ENCODE measurements at places on chromosomes 13 and 19. TPM values are rescaled to one million over a fixed set of nuclear protein-coding genes. Genes with fewer than 3 reads are reported as not detected.

The OSCAR gene
- total RNA-seq, result not detected

GRCh38 chr19:16590876-16591802 is 18.9 kb upstream of the SLC35E1 start:
- no peak for ATAC-seq

The GARIN5A gene
- total RNA-seq, result not detected

The PTPRS gene
- 243 TPM for total RNA-seq

The IRGC gene
- not detected for total RNA-seq

DNA sequence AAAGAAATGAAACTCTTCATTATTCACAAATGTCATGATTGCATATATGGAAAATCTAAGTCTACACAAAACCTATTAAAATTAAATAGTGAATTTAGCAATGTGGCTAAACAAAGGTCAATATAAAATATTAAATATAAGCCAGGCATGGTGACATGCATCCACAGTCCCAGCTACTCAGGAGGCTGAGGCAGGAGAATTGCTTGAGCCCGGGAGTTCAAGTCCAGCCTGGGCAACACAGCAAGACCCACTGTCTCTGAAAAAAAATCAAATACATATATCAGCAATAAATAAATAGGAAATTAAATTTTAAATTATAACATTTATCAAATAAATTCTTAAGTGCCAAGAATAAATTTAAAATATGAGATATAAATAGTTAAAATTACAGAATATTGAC is 11.9 kb downstream of the PSMC4 start:
- ATAC-seq, result no peak

The AP2S1 gene
- 40.6 TPM for total RNA-seq

The ZNF442 gene
- total RNA-seq, result 2.3 TPM

- no peak for ATAC-seq
These were observed 20.6 kb downstream of the MIR17HG start for GRCh38 chr13:91368101-91368500.

DNA sequence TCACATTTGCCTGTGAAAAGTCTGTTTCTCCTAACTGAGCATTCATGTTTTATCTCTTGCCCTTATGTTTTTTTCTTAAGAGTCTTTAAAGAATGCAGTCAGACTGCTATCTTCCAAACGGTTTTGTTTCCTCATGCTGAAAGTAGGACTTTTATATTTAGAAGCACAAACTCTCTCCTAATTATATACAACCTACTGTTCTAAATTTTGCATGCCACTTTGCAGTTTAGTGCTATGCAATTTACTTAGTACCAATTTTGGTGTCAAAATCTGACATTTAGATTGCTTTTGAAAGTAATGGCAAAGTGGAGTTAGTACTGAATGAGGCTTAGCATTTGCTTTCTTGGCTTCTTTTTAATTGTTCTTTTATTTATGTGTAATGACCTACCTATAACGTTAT is 55.1 kb upstream of the PCDH20 start:
- ATAC-seq, result no peak

GRCh38 chr19:15293781-15294491 is 38.4 kb downstream of the BRD4 start:
- ATAC-seq, result peak; percentile 42

DNA sequence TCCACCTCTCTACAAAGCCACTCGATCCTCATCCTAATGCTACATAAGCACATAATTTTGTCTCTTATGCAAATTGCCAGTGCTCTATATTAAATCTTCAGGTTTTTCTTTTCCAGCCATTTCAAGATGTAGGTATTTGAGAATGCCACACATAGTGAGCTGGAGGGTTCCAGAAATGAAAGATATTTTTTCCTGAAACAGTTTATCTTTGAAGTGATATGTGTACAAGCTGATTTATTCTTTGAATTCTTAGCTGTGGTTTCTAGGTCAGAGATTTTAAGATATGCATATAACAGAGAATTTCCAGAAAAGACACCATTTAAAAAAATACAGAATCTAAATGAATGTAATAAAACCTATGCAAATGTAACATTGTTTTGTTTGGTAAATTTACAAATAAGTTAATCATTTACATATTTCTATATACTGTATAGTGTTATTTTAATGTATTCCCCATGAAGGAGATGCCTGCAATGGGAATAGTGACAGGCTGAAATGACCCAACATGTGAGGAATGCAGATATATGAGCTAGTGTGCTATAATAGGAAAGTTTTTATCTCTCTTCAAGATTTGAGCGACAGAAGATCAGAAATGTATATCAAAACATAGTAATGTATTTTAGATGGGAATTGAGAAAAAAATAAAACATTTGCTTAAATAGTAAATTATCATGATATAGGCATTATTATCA is 570.2 kb downstream of the SLITRK1 start:
- no peak for ATAC-seq

GRCh38 chr13:111336666-111337065 is 16.2 kb downstream of the TEX29 start:
- ATAC-seq, result no peak

GRCh38 chr13:100619940-100620339 is 31.4 kb upstream of the GGACT start:
- no peak for ATAC-seq

- no peak for ATAC-seq
These were observed 32.5 kb downstream of the LCP1 start for GRCh38 chr13:46149272-46150133.

DNA sequence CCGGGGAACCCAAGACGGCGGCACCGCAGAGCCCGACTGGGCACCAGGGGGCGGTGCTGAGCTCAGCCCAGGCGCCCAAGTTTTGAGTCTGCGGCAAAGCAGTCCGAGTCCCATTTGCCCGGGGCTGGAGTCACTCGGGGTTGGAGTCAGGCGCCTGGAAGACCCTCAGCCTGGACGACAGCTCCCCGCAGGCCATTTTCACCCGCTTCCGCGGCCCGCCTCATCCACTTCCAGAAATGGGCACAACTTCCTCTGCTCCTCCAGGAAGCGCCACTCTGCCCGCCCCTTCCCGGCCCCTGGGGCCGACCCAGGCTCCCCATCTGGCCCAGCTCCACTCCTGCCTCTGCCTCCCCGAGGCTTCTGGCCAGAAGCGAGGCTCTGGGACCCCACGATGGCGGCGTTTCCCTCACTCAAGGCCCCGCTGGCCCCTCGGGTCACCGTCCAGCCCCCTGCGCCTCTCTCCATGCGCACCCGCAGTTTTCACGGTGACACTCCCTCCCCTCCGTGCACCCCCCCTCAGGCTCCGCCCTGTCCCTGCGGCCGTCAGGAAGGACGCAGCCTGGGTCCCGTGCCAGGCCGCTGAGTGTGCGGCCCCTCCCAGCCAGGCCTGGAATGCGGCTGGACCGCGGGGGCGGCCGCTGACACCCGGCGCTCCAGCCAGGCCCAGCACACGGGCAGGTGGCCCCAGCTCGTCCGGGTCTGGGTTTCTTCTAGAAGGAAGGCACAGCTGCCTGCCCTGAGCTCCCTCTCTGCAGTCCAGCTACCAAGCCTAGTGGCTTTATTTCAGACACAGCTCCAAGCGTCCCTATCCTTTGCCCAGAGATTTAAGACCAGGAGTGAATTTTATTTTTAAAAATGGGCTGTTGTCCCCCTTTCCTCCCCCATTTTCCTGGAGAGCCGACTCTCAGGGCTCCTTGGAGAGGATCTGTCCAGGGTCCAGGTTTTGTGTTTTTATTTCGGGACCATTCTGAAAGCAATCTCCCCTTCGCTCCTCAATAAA is 4.7 kb downstream of the SERTAD1 start:
- peak; percentile 87 for ATAC-seq

GRCh38 chr19:54795758-54796157 is 7.7 kb upstream of the KIR2DL4 start:
- no peak for ATAC-seq

DNA sequence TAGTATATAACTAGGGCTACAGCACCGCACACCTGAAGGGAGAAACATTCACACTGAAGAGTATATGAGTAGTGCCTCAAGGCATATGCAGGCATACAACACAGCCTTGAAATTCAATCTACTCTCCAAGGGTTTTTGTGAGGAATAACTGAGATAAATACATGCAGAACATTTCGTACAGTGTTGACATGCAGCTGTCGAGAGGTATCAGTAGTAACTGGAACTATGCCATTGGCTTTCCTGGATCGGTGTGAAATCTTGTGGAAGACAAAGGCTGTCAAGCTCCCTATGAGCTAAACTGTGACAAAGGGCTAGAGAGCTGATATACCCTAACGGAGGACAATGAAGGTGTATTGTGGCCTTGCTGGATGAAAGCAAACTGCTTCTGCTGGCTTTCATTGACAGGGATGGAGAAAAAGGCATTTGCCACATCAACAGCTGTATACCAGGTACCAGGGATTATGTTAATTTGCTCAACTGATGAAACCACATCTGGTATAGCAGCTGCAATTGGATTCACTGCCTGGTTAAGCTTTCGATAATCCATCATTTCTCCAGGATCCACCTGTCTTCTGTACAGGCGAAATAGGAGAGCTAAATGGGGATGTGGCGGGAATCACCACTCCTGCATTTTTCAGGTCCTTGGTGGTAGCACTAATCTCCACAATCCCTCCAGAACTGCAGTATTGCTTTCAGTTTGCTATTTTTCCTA is 16.3 kb downstream of the MTRF1 start:
- no peak for ATAC-seq

DNA sequence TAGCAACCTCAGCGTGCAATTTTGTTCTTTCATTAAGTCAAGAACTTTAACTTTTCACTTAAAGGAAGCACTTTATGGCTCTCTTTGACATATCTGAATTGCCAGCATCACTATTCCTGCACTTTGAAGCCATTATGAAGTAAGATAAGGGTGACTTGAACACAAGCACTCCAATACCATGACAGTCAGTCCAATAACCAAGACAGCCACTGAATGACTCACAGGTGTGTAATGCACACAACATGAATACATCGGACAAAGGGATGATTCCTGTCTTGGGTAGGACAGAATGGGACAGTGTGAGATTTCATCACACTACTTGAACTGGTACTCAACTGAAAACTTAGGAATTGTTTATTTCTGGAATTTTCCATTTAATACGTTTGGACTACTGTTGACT is 233.7 kb upstream of the IPO5 start:
- no peak for ATAC-seq

DNA sequence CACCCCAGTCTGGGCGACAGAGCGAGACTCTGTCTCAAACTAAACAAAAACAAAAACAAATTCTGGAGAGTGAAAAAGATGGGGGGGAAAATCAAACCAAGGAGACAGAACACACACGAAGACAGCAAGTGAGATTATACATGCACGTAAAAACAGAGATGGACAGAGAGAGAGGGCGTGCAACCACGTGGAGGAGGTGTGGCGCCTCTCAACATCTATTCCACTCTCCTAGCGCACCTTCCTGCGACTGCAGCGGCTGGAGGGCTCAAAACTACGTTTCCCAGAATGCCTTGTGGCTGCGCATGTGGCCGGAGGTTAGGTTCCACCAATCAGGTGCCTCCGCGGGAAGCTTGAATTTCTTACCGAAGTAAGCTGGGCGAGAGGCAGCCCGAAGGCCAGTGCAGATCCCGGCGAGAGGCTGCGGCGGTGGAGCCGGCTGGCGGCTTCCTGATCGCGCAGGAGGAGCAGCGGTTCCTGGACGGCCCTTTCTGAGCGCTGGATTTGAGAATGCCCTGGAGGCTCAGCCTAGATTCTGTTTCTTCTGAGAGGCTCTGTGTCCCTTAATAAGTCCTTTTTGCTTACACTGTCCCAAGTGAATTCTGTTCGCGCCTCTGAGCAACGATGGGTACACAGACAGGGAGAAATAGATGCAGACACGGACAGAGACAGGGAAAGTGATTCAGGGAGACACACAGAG is 13.1 kb upstream of the NANOS2 start:
- ATAC-seq, result peak; percentile 91

- ATAC-seq, result no peak
These were observed 494.6 kb downstream of the DCT start for GRCh38 chr13:93984876-93985275.

- no peak for ATAC-seq
These were observed 66.5 kb downstream of the RXFP2 start for GRCh38 chr13:31805841-31806240.

DNA sequence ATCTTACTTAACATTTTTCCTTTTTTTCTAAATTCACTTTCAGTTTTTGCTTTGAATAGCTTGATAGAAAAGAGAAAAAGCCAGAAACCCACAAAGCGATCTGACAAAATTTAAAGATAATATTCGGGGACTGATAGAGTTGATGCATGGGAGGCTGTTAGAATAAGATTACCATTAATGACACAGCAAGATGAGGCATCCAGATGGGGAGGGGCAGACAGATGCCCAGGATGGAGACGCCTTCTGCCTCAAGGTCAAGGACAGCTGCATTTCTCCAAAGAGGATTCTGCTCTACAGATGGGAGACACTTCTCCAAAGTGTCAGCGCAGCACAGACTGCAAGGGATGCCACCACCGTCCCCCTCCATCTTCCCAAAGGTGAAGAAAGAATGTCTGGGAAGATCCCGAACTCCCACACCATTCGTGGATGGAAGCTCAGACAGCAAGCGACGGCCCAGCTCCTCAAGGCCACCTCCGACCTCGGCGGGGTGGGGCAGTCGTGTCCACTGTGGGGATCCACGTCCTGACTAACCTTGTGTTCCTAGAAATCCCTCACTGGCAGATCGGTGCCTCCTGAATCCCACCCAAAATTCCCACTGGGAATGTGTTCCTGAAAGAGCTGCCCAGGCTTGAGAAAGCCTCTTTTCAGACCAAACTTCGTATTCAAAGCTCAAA is 32.9 kb downstream of the NAXD start:
- ATAC-seq, result no peak

The CYP4F8 gene
- not detected for total RNA-seq

GRCh38 chr19:58581227-58582141 is 8.3 kb upstream of the MZF1 start:
- ATAC-seq, result peak; percentile 97

DNA sequence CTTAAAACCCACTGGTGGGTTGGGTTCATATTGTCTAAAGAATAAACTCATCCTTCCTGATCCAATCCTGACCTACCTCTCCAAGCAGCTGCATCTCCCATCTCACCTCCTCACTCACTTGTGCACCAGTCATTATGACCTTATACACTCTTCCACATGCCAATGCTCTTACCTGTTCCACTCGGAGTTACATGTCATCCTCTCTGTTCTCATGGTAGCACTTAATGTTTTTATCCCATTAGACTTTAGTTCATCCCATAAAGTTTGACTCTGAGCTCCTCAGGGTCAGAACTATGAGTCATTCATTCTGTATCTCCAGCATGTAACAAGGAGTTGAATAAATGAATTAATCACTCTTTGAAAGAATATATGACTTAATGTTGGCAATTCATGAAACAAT is 330.2 kb downstream of the KLF12 start:
- ATAC-seq, result no peak

- no peak for ATAC-seq
These were observed 24.2 kb upstream of the SLC15A1 start for GRCh38 chr13:98776644-98777043.

DNA sequence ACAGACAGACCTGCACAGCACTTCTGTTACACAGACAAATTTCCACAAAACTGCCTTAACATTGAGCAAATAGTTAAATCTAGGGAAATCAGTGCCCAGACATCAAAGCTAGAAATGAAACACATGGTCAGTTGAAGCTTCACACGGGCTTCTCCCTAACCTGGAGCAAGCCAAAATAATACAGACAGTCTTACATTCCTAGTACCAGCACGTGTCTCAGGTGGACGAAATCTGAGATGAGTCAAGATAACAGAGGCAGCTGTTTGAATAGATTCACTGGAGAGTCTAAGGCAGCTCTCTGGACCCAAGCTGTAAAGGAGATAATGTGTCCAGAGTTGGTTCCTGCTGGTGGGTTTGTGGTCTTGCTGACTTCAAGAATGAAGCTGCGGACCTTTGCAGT is 4.1 kb upstream of the ZNF699 start:
- no peak for ATAC-seq

GRCh38 chr13:34208336-34208735 is 390.4 kb downstream of the RFC3 start:
- ATAC-seq, result no peak

Data from gastroesophageal sphincter (tissue), 4 donors.